ENCODE measurements at places on chromosomes 6 and 20. TPM values are rescaled to one million over a fixed set of nuclear protein-coding genes. Genes with fewer than 3 reads are reported as not detected.
A peak's percentile ranks its signal among the peaks of the same experiment; 100 is the strongest.

The ENPP1 gene
- total RNA-seq: 0.19 TPM

- peak; percentile 29 for DNase-seq
These were observed 550.5 kb upstream of the MARCKS start for GRCh38 chr6:113306552-113307145.

The SIRPB2 gene
- total RNA-seq: not detected

DNA sequence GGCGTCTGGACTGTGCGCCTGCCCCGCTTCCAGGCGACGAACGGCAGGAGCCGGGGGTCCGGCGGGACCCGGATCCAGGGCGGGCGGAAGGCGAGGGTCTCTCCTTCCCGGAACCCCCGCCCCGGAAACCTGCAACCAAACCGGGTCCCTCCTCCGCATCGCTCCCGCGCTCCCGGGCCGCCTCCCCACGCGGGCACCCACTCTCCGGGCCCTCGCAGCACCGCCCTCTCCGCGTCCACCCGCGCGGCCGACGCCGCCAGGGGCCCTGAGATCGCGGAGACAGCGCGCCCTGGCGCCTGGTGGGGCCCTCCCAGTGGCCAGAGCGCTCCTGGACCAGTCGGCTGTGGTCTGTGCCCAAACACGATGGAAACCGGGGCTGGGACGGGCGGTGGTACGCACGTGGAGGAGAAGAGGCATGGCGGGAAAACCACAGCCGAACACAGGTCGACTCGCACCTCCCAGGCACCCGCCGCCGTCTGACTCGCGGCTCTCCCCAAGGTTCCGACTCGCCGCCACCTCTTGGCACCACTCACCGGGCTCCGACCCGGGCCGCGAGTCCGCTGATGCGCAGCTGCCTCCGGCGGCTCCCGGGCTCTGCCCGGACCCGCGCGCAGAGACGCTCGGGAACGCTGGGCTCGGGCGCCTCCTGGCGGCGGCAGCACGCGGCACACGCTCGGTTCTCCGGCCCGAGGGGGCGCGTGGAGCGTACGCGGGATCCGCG lies 7.9 kb downstream of the NKX2-2 start:
- peak; percentile 81 for DNase-seq

The BTNL2 gene
- total RNA-seq: not detected

The KCNS1 gene
- total RNA-seq: 0.56 TPM

GRCh38 chr6:137290601-137291261 lies 71.5 kb upstream of the IFNGR1 start:
- no peak for DNase-seq

The KIF13A gene
- not detected for total RNA-seq

The LY6G5C gene
- total RNA-seq: 2.3 TPM

The KHDC1L gene
- not detected for total RNA-seq

The DNAH8 gene
- 0.08 TPM for total RNA-seq

Measured in activated naive CD8-positive, alpha-beta T cell treated with anti-CD3 and anti-CD28 coated beads for 36 hours (primary cell).